Endothelial cell (in vitro differentiated cells): ENCODE measurements at places on chromosomes 1 and 21.

DNA sequence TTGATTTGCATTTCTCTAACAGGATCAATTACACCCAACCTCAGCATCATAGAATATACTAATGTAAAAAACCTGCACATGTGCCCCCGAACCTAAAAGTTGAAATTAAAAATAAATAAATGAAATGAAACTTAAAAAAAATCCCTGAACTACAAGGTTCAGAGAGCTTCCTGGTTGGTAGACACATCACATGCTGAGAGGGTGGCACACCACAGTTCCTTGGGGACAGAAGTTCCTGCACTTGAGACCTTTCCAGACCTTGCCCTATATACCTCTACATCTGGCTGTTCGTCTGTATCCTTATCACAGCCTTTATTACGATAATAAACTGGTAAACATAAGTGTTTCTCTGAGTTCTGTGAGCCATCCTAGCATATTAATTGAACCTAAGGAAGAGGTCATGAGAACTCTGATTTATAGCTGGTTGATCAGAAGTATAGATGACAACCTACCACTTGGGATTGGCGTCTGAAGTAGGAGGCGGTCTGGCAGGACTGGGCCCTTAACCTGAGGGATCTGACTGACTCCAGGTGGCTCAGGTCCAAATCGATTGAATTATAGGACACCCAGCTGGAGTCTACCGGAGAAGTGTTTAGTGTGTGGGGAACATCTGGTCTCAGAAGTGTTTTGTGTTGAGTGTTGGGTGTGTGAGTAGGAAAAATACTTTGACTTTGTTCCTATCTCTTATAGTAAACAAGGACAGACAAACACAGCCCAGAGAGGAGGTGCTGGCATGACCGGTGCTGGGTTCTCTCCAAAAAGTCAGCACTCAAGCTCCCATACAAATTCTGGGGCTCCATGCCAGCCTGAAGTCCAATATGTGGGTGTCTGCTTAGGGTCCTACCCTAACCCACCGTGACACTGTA is 19.0 kb downstream of the C1orf115 start:
- no peak for DNase-seq

DNA sequence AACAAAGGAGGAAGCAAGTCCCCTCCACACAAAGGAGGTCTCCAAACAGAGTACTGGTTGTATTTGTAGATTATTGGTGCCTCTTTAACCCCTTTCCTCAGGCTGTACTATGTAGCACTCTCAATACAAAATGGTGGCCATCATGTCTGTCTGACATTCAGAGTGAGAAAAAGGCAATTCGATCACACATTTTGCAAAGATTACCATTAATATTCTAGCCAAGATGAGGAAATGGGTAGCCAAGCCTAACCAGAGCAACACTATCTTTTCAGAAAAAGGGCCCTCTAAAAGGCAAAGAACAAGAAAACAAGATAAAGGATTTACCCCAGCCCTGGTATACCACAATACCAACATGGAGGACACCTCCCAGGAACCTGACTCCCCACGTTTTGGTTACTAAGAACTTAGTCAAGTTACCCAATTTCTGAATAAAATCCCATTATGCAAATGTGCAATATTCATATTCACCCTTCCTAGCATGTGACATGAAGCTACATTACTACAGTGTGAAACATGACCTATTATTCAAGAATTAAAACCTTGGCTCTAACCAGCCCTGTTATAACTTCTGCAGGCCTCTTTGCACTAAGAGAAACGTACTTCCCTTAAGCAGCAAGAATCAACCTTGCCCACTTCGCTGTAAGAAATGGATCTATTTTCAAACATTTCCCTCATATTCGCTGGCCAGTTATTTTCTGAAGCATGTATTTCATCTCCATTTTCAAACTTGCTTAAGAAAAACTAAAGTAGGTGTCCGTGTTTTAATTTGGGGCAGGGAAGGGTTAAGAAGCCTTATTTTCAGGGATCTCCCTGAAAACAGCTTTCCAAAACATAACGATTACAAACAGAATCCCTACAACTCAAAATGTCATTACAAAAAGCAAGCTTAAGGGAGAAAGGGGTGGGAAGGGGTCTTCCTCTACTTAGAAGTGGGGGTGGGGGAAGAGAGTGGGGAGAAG is 2.1 kb downstream of the KDM5B start:
- DNase-seq: no peak

- DNase-seq: no peak
These were observed 27.7 kb downstream of the UBE4B start for GRCh38 chr1:10060311-10061100.

DNA sequence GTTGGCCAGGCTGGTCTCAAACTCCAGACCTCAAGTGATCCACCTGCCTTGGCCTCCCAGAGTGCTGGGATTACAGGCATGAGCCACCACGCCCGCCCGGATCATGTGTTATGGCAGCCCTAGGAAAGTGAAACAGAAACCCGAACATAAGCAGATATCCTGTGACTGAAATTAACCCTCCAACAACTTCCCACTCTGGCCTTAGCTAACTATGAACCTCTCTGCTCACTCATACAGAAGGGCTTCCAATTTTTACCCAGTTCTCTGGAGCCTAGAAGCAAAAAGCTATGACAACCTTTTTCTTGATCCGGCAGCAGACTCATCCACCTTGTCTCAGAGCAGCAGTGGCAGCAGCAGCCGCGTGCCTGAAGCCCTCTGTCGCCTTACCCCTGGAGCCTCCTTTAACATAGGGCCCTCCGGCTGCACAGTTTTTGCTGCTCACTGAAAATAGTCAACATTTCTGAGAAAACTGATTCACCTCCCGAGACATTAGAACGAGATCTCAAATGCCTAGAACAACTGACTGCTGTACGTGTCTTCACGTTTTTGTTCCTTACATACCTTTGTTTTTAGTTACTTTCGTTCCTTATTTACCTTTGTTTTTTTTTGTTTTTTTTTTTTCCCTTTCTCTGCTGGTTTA is 9.3 kb downstream of the CBR1 start:
- DNase-seq: no peak

DNA sequence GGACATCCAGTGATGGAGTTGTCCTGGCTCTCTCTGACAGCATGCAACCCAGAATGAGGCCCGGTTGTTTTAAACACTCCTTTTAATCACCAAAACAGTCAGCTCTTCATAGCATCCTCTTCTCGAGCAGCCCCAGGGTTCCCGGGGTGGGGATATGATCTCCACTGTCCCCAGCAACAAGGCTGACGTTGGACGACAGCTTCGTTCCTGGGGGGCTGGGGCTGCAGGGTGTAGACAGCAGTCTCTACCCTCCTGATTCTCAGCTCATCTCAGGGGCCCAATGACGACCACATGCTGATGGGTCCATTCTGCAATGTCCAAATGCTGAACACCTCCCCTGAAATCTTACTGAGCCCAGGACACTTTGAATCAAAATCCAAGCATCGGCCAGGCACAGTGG is 27.0 kb downstream of the TRIM11 start:
- DNase-seq: no peak

DNA sequence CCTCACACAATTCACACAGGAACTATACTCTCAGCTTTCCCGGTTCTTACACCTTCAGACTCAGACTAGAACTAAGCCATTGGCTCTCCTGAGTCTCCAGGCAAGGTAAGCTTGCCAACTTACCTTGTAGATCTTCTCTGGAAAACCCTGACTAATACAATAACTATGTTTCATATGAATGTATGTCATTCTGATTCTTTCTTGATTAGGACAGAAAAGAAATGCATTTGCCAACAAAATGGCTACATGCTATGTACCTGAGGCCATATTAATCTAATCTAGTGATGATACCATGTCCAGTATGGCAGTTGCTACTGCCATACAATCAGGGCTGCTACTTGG is 9.8 kb upstream of the ZSWIM5 start:
- no peak for DNase-seq

- no peak for DNase-seq
These were observed 74.8 kb upstream of the PDE4B start for GRCh38 chr1:65717815-65718454.

GRCh38 chr1:159554261-159554660 is 18.5 kb upstream of the OR10J5 start:
- no peak for DNase-seq

DNA sequence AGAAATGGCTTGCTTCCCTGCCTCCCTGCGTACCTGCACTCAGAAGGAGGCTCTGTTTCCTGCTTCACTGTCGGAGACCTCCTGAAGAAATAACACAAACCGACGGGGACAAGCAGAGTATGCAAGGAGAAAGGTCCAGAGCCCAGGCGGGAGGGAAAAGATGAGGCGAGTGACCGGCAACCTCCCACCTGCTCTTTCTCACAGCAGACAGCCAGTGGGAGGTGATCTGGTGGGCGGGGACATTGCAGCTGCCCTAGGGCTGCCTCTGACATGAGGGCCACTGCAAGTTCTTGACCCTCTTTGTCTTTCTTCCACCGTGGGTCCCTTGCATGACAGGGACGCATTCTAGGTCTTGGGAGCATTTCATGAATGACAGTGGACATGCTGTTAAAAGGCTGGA is 368.2 kb downstream of the CAMTA1 start:
- DNase-seq: no peak

- no peak for DNase-seq
These were observed 62.5 kb upstream of the ARHGAP29 start for GRCh38 chr1:94299627-94300553.
